ENCODE measurements at places on chromosomes 7 and 10.

- DNase-seq: no peak
Observed at GRCh38 chr7:10469476-10469875, 504.2 kb upstream of the PHF14 start.

DNA sequence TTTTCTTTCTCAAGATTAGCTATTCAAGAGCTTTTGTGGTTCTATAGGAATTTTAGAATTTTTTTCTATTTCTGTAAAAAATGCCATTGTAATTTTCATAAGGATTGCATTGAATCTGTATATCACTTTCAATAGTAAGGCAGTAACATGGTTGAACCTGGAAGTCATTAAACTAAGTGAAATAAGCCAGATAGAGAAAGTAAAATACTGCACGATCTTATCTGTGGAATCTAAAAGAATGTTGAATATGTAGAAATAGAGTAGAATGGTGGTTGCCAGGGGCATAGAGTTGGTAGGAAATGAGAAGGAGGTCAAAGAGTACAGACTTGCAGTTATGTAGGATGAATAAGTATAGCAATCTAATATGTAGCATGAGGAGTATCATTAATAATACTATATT, 1073.5 kb upstream of the LRRN3 start:
- DNase-seq: no peak

- no peak for DNase-seq
Observed at GRCh38 chr10:29917311-29917710, 142.1 kb downstream of the JCAD start.

- no peak for DNase-seq
Observed at GRCh38 chr7:14714161-14714728, 188.3 kb downstream of the DGKB start.

DNA sequence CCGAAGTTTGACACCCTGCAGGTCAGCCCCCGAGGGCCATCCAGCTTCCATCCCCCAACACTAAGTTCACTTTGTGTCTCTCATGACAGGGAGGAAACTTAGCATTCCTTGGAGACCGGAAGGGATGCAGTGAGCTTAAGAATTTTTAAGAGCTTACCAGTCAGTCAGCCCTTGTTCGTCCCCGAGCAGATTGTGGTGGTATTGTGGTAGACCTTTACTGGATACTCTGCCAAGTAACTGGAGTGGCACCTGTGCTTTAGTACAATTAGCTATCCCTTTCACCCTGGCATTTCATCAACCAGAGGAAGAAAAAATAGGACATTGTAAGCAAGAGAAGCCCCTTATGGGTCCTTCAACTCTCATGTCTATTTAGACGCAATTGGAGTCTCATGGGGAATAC, 74.8 kb downstream of the NSUN6 start:
- no peak for DNase-seq

- no peak for DNase-seq
Observed at GRCh38 chr7:135770139-135770710, 21.6 kb upstream of the FAM180A start.

- DNase-seq: no peak
Observed at GRCh38 chr7:29878081-29878688, 71.9 kb downstream of the WIPF3 start.

DNA sequence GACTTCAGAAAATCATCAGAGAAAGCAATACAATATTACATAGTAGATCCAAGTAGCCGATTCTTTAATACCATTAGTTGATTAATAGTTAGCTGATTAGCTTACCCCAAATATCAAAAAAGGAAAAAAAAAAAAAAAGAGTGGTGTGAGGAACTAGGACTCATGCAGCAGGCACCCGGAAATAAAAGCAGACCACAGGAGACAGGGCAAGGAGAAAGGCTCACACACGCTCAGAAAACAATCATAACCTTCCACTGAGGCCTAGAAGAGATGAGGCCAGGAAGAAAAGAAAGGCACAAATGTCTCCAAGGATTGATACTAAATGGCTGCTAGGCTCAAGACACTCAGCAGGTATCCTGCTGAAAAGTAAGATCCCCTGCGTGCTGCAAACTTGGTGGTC, 25.9 kb downstream of the TRDMT1 start:
- no peak for DNase-seq

DNA sequence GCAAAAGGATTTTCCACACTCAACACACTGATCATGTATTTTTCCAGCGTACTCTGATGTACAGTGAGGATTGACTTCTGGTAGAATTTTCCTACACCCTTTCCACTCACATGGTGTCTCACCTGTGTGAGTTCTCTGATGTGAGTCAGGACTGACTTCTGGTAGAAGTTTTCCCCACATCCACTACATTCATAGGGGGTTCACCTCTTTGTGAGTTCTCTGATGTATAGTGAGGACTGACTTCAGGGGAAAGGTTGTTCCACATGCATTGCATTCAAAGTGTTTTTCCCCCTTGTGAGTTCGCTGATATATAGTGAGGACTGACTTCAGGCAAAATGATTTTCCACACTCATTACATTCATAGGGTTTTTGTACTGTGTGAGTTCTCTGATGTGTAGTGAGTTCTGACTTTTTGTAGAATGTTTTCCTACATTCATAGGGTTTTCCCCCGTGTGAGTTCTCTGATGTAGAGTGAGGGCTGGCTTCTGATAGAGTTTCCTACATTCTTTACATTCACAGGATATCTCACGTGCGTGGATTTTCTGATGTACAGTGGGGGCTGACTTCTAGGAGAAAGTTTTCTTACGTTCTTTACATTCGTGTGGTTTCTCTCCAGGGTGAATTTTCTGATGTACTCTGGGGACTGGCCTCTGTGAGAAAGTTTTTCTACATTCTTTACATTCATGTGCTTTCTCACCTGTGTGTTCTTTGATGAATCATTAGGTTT, 146.5 kb downstream of the GLRX3 start:
- no peak for DNase-seq

- no peak for DNase-seq
Observed at GRCh38 chr10:52420656-52421055, 106.6 kb downstream of the DKK1 start.

DNA sequence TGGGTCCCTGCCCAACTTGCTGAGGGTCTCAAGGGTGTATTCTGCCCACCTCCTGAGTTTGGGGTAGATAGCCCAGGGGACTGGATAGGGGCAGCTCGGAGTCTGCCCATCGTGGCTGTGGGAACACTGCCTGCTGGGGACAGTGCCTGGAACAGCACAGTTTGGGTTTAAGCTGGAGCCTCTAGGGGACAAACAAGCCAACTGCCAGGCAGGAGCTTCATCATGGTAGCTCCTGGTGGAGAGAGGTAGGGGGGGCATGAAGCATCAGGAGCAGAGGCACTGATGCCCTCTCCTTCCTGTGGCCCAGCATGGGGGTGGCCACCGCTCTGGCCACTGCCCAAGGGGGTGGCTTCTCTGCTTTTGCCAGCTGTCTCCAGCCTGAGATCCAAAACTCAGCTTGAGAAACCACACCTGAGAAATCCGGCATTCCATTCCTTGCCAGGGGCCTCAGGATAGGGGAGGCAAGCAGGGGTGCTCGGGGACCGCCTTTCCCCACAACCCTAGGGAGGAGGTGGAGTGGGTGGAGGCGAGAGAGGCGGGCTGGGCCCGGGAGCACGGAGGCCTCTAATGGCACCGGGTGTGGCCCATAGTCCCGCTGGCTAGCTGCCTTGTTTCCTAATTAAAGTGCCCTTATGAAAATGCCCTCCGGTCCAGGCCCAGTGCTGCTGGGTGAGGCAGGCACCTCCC, 47.6 kb downstream of the UNC5B start:
- DNase-seq: no peak

- no peak for DNase-seq
Observed at GRCh38 chr7:22864855-22865601, 42.4 kb upstream of the TOMM7 start.

- no peak for DNase-seq
Observed at GRCh38 chr7:19930051-19930450, 156.6 kb upstream of the TMEM196 start.

GRCh38 chr10:133384071-133384470, 5.0 kb downstream of the PAOX start:
- no peak for DNase-seq

GRCh38 chr7:37377231-37377630, 71.4 kb downstream of the ELMO1 start:
- DNase-seq: no peak

DNA sequence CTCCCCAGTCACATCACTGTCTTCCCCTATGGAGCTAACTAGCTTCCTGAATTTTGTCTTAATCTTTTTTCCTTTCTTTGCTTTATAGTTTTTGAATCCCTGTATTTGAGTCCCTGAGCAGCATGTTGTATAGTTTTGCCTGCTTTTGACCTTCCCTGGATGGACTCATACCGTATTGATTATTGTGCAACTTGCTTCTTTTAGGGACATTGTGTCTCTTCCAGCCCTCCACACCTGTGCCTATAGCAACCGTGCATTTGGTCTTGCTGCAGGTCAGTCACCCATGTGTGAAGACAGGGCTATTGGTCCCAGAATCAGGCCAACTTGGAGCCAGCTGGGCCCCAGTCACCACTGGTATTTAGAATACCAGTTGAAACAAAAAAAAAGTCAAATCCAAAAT, 158.9 kb upstream of the ADCY1 start:
- no peak for DNase-seq

All from stimulated activated CD8-positive, alpha-beta memory T cell treated with anti-CD3 and anti-CD28 coated beads, Interleukin-12 subunit alpha, Interleukin-12 subunit beta, amount 100 ng/mL, for 1 hour (primary cell).